GF-D8 (cell line): ENCODE measurements at places on chromosomes 3 and 15.

GRCh38 chr3:190360228-190360627 lies 27.7 kb upstream of the CLDN16 start:
- DNase-seq, result no peak

- no peak for DNase-seq
Measured at GRCh38 chr3:62875558-62876002, 364 bp upstream of the CADPS start.

- DNase-seq, result no peak
Measured at GRCh38 chr3:43879166-43879565, 188.4 kb downstream of the ABHD5 start.

DNA sequence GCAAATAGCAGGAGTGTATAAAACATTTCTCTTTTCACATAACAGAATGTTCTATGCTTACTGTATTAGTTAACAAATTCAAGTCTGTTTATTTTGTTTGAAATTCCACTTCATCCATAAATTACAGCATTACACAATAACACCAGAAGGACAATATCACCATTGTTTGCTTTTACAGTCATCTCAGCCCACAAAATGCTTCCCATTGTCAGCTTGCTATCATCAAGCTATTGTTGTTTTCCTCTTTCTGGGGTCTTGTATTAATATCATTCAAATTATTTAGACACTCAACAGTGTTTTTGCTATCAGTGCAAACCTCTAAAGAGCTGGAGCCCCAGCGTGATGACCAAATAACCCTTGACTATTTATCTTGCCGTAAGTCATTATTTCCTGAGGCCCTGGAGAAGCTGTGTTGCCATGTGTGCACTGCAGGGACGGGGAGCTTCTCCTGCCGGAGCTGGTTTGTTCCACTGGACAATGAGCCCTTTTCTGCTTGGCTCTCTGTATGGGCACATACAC lies 1.1 kb downstream of the SAMMSON start:
- no peak for DNase-seq

GRCh38 chr15:78440375-78441373 lies 2.7 kb downstream of the IREB2 start:
- no peak for DNase-seq

- DNase-seq, result no peak
Measured at GRCh38 chr3:41267975-41268640, 68.8 kb downstream of the CTNNB1 start.

DNA sequence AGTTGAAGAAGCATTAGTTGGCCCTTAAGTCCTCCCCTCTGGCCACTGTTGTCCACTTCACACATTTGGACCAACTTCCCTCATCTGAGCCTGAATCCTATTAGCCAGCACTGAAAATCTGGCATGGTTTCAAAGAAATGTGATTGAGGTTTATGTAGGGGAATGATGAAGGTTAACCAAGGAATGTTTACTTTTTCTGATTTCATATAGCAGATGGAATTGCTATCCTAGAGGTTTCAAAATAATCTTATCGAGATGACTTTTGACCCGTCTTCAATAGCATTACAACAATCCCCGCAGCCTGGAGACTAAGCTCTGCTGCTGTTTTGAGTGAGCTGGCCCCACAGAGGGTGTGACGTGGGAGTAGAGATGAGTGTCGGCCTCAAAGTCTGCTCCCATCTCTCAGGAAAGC lies 200.8 kb upstream of the IL12A start:
- DNase-seq, result no peak

DNA sequence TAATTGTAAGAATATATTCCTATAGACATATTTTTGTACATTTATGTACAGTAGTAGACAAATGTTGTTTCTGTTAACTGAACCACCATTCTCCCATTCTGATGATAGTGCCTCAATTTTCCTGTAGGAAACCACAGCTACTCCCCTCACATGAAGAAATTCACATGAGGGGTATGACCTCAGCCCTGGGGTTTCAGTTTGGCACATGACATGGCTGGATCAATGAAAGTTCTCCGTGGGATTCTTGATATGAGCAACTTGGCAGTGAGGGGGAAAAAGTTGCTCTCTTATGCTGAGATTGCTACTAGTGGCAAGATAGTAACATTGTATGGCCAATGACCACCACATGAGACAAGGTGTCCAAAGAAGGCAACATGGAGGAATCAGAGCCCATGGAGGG lies 1090.3 kb upstream of the CFAP20DC start:
- DNase-seq, result no peak

- no peak for DNase-seq
Measured at GRCh38 chr3:72520690-72521308, 327.4 kb downstream of the SHQ1 start.

GRCh38 chr3:123660900-123661299 lies 76.0 kb upstream of the HACD2 start:
- DNase-seq, result no peak

- no peak for DNase-seq
Measured at GRCh38 chr3:45571969-45572368, 22.6 kb upstream of the LIMD1 start.

DNA sequence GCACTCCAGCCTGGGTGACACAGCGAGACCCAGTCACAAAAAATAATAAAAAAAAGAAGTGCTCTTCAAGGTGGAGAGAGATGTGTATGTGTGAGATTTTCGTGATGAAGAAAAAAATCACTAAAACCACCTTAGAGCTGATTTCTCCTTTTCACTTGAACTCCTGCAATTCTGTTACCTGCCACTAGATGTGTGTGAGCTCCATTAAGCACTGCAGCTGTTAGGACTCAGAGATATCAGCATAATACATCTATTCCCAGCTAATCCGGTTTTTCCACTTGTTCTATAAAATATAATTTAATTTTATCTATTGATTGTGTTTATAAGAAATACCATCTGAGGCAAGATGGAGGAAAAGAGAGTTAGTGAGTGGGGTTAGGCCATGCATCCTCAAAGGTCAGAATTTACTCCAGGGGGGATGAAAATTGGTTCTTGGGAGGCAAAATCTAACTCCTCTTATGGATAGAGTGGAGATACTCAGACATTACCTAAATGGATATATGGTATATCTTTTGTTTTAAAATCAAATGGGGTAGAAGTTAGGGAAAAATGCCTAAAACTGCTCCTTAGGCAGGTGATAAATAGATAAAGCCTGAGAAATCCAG lies 152.7 kb downstream of the IL20RB start:
- no peak for DNase-seq

DNA sequence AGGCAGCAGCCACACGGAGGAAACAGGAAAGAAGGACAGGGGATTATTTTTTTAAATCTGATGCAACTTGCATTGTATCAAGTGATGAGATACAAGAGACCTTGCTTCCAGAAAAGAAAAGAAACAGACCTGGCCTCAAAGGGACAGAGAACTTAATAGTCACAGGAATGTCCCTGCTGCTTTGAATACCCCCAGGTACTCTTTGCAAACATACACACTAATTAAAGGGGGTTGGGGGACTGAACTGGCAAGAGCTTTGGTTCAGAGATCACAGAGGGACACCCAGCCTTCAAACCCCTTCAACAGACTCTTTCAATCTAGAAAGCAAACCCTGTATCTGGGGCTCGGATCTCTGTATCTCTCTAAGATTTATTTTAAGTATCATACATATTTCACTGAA lies 18.0 kb downstream of the TNIK start:
- DNase-seq, result no peak

DNA sequence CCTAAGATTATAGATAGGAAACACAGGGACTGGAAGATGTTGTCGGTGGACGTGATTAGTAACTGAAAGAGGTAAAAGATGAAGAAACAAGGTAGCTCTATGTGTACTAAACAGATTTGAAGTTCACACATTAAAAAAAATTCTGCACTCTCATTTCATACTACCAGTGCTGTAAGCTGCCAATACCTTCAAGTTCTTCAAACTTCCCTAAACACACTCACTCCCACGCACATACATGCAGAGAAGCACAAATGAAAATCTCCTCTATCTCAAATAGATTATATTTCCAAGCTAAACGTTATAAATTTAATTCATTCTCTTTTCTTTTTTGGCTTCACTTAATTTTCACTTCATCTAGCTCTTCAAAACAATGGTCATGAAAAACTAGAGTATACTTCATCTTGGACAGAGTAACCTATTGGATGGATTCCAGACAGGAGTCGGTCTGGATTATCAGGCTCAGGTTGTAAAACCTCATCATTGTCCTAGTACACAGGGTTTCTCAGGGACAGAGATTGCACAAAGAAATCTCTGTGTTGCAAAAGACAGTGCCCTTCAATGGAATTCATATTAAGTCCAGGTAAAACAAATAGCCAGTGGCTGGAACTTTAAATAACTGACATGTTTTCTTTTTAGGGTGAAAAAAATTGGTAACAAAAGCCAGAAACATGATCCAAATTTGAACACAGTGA lies 408.1 kb upstream of the ZNF385D start:
- no peak for DNase-seq

- no peak for DNase-seq
Measured at GRCh38 chr15:98322581-98322980, 325.8 kb upstream of the IGF1R start.

GRCh38 chr3:115843206-115843605 lies 219.9 kb downstream of the GAP43 start:
- DNase-seq, result no peak

DNA sequence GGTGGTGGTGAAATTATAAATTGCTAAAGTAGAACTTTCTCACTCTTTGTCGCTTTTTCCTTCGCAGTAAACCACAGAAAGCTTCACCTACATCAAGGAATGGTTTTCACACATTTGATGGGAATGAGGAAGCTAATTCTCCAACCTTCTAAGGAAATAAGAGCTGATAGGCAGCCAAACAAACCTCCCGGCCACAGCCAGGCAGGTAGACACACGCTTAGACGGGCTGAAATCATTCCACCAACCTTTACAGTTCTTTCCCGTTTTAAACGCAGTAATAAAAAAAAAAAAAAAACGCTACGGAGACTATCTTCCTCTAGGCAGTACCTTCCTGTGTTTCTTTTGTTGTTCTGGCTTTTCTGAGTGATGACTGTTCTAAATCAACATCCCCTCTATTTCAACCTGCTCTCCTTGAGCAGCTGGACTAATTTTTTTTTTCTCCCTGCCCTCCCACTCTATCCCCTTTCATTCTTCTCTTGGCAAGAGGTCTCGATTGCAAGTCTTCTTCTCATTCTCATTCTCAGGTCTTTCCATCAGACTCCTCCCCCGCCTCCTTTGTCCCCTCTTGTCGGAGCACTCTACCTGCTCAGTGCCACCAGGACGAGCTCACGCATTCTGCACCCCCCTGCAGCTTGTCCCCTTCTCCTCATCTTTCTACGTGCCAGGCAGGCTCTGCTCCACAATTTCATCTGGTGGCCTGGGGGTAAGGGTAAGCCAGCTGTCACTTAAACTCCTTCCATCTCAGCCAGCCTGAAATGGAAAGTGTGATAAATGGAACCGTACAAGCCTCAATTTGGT lies 391.1 kb upstream of the MDFIC2 start:
- no peak for DNase-seq

DNA sequence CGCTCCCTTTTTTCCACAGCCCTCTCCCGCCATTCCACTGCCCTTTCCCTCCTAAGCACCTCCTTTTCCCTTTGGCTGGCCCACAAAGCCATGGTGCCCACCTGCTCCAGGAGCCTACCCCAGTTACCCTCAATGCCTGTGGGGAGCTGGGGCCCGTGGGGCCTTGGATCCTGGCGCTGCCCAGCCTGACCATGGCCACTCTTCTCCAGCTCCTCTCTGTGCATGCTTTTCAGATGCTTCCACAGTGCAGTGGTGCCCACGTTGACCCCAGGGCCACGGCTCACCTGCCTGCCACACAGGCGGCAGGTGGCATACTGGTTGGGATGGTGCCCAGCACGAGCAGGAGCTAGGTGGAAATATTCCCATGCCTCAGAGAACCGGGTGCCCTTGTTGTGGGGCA lies 1.5 kb downstream of the ZBED2 start:
- no peak for DNase-seq

GRCh38 chr3:173911446-173911845 lies 513.9 kb downstream of the NLGN1 start:
- no peak for DNase-seq

DNA sequence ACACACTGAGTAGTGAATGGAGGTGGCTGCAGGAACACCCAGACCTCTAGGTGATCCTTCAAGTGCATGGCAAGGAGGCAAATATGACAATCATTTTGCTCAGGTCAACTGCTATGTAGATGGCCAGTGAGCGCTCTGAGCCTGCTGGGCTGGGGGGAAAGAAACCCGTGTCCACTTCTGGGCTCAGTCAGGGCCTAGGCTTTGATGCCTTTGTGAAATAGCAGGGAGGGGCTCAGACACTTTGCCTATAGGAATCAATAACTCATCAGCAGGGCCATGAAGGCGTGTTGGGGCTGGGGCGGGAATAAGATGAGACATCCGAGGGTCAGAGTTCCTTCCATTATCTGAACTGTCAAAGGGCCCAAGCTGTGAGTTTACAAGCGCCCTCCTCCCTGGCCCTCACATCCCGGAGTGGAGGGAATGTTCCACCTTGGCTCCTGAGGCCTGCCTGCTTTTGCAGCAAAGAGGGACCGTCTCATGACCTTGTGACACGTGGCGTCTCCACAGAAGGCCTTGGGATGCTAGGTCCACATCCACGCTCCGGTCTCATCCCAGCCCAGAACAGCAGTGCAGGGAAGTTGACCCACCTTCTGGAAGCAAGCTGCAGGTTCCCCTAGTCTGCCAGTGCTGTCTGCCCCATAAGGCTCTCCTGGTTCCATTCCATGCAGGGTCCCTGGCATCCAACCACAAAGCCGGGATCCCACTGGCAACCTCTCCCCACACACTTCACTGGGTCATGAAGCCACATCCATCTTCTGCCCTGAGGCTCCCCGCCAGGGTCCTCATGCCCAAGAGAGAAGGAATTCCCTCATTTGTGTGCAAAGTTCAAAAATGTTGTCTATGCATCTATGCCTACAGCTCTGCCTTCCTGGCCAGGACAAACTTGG lies 78.4 kb downstream of the CHSY1 start:
- DNase-seq, result no peak

DNA sequence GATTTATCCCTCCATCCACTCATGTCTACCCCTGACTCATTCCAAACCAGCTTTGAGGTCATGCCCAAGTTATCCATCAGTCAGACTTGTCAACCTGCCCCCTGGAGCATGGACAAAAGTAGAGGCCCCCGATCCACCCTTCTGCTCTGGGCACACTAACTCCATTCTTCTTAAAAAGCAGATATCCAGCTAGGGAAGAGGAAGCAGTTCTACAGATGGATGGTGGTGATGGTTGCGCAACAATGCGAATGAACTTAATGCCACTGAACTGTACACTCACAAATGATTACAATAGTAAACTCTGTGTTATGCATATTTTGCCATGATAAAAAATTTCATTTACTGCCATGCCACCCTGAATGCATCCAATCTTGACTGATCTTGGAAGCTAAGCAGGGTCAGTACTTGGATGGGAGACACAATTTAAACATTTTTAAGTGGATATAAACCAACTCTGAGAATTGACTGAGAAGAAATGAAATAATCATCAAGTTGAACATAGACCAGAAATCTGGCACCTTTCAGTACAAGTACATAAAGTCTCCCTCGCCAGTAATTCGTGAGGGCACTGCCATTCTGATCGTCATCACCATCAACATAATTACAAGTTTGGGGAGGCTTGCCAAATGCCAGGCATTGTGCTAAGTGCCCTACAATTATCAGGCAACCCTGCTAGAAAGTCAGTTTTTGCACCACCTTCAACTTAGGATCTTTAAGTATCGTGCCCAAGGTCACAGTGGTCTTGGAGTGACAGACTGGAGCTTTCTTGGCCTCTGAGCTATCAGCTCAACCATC lies 124.8 kb downstream of the ATP10A start:
- no peak for DNase-seq

GRCh38 chr3:99658274-99658673 lies 19.9 kb downstream of the COL8A1 start:
- no peak for DNase-seq
